ENCODE measurements at places on chromosomes 7 and 10.

GRCh38 chr7:69791739-69792138, 193.5 kb downstream of the AUTS2 start:
- DNase-seq, result no peak

DNA sequence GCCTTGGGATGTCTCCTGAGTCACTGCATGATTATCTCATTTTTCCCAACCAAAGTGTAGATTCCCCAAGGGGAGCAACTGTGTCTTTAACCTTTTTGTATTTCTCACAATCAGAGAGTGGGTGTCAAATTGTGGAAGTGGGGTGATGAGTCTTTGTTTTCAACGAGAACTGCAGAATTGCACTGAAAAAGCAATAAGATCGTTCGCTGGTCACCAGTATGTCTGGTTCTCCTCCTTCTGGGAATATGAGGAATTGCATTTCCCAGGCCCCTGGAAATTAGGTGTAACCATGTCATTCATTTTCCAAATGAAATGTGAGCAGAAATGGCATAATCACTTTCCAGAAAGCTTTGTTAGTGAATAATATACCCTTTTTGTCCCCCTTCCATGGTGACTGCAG, 326.9 kb downstream of the GPAM start:
- DNase-seq, result no peak

DNA sequence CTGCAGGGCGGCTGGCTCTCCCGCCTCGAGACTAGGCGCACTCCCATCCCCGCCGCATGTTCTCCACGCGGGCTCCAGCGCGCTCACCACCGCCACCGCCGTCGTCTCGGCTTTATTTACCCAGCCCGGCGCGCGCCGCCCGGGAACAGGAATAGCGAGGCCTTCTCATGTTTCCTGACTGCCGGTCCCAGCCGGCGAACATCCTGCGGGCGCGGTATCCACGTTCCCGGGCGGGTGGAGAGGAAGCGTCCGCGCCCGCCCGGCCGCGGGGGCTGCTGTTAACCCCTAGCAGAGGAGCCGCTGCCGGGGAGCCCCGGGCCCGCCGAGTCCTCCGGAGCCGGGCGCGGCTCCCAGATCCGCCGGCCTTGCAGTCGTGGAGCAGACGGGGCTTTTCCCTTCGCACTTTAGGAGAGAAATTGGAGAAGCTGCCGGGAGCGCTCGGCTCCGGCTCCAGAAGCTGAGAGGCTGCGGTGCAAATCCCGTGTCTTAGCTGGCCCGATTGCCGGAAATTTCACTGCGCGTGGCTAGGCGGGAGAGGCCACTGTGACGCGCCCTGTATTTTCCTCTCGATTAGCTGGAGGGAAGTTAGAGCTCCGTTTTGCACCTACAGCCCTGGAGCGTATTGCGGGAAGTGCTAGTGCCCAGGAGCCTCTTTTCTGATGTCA, at the start of gene MKX:
MKX (minus strand) TSS at position 88 of the 665 bp plus-strand sequence. CDS start 2,404 bp downstream, outside the sequence.
- DNase-seq, result peak; percentile 43

DNA sequence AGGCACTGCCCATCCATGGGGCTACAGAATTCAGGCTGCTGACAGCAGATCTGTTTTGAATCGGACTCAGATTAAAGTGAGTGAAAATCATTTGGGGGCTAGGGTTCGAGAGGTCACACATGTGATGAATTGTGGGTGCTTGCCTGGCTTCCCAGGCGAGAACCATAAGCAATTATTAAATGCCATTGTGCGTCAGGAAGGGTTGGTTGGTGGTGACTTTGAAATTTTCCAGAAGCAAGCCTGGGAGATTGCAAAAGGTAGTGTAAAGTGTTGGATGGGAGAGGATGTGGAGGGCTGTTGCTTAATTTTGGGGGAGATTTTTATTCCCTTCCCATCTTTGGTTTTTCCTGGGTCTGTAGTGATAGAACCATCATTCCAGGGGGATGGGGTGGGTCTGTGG, 34.6 kb downstream of the LRMDA start:
- no peak for DNase-seq

GRCh38 chr10:62811159-62811875, 4.8 kb downstream of the EGR2 start:
- no peak for DNase-seq

Data from AG08396 (cell line).